Stimulated activated CD4-positive, alpha-beta T cell treated with anti-CD3 and anti-CD28 coated beads, TNF-alpha, amount 100 ng/mL, for 4 hours (primary cell): ENCODE measurements at places on chromosomes 12 and 14.

DNA sequence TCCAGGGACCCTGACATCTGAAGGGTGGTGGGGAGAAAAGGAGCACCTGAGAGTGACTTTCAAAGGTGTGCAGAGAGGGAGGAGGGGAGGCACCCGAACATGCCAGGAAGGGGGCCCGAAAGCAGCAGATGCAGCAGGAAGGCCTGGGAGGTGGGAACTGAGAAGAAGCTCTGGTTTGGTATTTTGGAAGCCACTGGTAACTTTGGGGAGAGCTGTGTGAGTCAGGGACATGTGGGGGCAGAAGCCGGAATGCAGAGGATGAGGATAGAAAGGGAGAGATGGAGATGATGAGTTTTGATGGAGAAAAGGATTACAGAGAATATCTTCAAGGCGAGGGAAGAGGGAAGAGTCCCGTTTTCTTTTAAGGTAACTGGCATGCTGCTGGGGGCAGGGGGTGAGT lies 50.1 kb downstream of the NRXN3 start:
- DNase-seq, result no peak

DNA sequence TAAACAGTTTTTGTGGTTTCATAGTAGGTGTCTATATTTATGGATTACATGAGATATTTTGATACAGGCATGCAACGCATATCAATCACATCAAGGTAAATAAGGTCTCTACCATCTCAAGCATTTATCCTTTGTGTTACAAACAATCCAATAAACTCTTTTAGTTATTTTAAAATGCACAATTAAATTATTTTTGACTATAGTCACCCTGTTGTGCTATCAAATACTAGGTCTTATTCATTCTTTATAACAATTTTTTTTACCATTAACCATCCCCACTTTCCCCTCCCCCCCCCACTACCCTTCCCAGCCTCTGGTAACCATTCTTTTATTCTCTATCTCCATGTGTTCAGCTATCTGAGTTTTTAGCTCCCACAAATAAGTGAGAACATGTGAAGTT lies 175.7 kb upstream of the FBXO33 start:
- no peak for DNase-seq

- DNase-seq, result no peak
Observed at GRCh38 chr12:27212861-27213260, 31.2 kb upstream of the STK38L start.

DNA sequence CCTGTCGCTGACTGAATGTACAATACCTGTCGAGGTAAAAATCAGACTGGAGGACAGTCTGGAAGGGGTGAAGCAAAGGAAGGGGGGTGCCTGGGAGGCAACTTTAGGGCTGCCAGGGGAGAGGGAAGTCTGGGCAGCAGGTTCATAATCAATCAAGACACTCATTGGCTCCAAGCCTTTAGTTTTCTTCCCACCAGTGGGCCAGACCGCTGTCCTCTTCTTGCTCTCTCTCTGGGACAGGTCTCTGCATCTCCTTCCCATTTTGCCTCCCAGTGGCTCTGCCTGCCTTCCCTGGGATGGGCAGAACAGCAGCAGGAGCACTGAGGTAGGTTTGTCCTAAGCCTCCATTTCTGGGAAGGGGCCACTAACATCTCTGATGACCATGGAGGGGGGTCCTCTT lies 206.5 kb downstream of the TTC8 start:
- no peak for DNase-seq

DNA sequence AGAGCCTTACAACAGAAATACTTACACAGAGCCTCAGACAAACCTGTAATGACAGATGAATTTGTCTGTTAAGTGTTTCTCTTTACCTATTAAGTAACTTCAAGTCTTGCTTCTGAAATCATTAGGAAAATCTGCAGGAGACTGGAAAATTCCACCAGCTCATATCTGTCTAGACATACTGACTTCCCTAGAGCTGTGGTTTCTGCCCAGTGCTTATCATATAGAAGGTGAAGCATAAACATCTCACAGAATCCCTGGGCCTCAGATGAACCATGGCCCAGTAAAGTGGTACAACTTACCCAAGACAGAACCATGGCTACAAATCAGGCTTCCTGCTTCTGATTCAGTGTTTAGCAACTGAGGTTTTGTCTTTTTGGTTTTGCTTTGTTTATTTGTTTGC lies 91.6 kb downstream of the EGLN3 start:
- DNase-seq, result no peak
